ENCODE measurements at places on chromosomes 16 and 17.

GRCh38 chr16:87806261-87806640, 40.5 kb upstream of the KLHDC4 start:
- DNase-seq, result no peak

GRCh38 chr16:48140821-48141220, 15.0 kb downstream of the ABCC12 start:
- no peak for DNase-seq

- no peak for DNase-seq
Observed at GRCh38 chr17:79476074-79476652, 134.7 kb downstream of the RBFOX3 start.

- DNase-seq, result no peak
Observed at GRCh38 chr17:74088285-74088933, 115.1 kb upstream of the RPL38 start.

GRCh38 chr16:1708083-1708767, 2.2 kb downstream of the MAPK8IP3 start:
- no peak for DNase-seq

GRCh38 chr16:77683397-77684180, 38.7 kb upstream of the NUDT7 start:
- no peak for DNase-seq

GRCh38 chr16:31569360-31569717, 41.6 kb downstream of the AHSP start:
- no peak for DNase-seq

GRCh38 chr17:58364270-58364942, 12.4 kb upstream of the SUPT4H1 start:
- DNase-seq, result no peak

DNA sequence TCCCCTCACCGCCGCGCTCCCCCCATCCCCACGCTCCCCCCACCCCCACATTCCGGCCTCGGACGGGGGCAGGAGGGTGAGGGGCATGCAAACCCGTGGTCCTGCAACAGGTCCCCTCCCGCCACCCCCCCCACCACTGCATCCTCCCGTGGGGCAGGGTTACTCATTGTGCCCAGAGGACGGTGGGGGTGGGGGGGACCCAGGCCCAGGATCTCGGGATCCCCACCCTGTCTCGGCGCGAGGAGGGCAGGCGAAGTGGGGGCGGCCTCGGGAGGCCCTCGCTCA, 8.5 kb downstream of the SLC22A31 start:
- DNase-seq, result no peak

DNA sequence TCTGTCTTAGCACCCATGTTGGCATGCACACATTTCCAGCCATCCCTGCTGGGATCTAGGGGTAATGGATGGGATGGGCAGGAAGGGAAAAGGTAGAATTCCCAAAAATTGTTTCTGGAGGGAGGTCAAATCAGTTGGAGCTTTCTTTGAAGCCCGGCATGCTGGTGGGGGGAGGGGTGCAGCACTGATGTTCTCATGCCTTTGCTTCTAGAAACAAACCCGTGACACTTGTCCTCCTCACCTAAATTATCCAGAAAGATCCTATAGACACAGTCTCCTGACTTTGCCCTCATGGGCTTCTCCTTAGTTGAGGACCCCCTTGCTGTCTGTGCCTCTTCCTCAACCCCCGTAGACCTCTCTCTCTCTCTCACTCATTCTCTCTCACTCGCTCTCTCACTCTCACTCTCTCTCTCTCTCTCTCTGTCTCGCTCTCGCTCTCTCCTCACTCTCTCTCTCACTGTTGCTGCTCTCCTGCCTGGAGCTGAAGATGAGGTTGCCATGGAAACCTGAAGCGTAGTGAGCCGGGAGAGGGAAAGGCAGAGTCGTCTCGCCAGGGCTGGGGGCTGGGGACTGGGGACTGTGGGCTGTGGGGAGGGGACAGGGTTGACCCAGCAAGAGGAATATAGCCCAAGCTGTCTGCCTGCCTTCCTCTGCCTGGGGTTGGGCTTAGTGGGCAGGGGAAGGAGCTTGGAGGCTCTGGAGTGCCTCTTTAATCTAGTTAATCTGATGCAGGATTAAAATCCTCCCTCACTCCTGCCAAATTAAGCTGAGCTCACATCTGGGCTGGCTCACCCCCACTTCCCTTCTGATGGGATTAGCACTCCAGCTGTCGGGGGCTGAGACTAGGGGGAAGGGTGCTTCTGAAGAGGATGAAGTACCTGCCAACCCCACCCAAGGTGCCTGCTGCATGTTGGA, 16.1 kb downstream of the LASP1 start:
- no peak for DNase-seq
